Forelimb muscle (tissue), 1 donor: ENCODE measurements at places on chromosomes 11 and 22. TPM values are rescaled to one million over a fixed set of nuclear protein-coding genes. Genes with fewer than 3 reads are reported as not detected.

DNA sequence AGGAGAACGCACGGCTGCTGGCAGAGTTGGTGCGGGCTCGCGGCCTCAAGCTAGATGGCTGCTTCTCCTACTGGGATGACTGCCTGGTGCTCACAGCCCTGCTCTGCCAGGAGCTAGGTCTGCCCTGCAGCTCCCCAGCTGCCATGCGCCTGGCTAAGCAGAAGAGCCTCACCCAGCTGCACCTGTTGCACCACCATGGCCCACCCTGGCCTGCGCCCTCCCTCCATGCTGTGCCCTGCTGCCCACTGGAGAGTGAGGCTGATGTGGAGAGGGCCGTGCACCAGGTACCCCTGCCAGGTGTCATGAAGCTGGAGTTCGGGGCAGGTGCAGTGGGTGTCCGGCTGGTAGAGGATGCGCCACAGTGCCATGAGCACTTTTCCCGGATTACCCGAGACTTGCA, 4.8 kb upstream of the RPS6KB2 start:
- no peak for DNase-seq

DNA sequence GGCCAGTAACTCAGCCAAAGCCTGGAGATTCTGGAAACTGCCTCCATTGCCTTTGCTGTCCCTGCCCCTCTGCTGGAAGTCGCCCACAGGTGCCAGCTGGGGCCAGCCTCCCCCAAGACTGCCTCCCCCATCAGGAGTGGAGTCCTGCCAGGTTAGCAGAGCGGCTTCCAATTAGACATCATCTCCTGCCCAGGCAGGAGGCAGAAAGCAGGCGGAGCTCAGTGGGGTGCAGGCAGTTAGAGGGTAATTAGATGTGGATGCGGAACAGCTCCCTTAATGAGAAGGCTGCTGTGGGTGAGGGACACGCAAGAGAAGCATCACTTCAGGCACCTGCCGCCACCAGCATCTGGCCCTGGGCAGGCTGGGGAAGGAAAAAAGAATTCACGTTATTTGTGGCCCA, 90.9 kb upstream of the TP53I11 start:
- DNase-seq, result no peak

GRCh38 chr22:32617271-32617670, 142.7 kb downstream of the FBXO7 start:
- DNase-seq, result no peak

DNA sequence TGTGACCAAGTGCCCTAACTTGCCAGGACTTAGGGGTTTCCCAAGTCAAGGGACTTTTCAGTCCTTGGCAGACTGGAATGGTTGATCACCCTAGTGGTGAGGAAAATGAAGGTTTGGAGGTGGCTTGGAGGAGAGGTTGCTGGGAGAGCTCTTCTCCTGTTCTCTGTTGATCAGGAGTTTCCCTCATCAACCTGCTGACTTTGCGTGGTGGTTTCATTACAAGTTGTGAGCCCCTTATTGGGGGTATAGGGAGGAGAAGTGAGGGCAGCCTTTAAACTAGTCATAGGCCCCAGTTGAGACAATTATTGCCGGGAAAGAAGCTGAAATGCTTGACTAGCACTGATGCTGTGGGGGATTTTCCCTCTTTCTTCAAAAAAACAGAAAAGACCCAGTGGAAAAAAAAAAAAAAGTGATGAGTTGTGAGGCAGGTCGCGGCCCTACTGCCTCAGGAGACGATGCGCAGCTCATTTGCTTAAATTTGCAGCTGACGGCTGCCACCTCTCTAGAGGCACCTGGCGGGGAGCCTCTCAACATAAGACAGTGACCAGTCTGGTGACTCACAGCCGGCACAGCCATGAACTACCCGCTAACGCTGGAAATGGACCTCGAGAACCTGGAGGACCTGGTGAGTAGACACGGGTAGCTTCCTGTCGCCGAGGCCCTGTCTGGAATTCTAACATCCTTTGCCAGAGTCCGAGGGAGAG, at the start of gene CXCR5:
TSS of gene CXCR5 (plus strand) at position 525 of the 704 bp plus-strand sequence. CDS start at position 575, 50 bp downstream.
- DNase-seq, result no peak

DNA sequence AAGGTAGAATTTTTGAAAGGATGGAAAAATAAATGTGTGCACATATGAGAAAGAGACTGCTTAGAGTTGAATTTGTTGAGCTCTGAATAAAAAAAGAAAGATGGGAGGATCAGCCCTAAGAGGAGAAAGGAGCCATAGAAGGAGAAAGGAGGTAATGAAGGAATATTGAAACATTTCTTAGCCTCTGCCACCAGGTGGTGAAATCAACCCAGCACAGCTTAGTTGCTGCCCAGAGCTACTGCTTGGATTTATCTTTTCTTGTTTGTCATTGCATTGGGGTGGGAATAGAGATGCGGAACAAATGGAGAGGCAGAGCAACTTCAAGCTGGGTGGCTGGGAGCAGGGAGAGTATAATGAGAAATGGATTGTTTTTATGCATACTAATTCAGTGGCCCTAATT, 80.4 kb downstream of the SERGEF start:
- DNase-seq, result no peak

DNA sequence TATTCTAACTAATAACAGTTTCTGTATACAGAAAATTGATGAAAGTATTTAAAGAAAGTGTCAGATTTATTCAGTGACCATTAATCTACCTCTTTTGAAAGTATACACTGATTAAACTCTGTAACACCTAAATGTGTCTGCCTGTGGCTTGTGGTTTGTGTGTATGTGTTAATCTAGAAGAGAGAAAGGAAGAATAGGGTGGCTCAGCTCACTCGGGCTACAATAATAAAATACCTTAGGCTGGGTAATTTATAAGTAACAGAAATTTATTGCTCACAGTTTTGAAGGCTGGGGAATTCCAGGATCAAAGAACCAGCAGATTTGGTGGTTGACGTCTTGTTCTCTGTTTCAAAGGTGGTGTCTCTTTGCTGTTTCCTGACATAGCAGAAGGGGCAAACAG, 13.6 kb upstream of the OR5AS1 start:
- no peak for DNase-seq

DNA sequence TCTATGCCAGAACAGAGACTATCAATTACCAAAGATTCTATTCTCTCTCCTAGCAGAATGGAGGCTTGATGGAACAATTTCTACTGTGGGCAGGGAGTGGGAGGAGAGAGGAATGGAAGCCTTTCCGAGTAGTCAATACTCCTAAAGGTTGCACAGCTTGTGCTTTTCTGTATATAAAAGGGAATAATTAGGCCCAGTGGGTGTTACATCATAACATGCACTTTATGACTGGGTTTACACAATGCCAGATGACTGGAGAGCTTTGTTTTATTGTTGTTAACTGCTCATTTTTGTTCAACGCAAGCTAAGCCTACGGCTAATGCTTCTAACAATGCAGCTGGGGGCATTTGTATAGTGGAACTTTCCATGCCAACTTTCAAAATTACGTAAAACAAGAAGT, 2237.9 kb upstream of the RAG2 start:
- no peak for DNase-seq

- no peak for DNase-seq
These were observed 29.3 kb downstream of the PHLDB1 start for GRCh38 chr11:118636569-118637290.

GRCh38 chr11:6320411-6321155, at the start of gene CAVIN3:
Gene CAVIN3, minus strand, starts transcription at chr11:6320501. Its CDS starts 25 bp downstream, at chr11:6320476.
- no peak for DNase-seq

DNA sequence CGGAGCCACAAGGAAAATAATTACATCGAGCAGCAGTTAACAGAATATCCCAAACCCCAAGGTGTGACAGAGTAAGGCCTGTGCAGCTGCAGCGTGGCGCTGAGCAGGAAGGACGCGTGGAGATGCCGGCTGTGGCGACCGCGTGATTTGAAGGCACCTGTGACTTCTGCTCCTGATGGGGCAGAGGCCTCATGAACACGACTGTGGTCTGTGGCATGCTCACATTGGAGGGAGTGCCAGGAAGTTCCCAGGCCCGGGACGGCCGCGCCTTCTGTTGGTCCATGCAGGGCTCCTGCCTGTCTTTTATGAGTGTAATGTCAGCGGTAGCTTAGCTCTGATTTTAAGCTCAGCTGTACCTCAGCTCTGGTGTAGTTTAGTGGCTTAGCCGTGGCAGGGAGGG, 50.4 kb downstream of the TPCN2 start:
- no peak for DNase-seq

- DNase-seq, result no peak
These were observed 1.6 kb upstream of the MCAM start for GRCh38 chr11:119318240-119319135.

DNA sequence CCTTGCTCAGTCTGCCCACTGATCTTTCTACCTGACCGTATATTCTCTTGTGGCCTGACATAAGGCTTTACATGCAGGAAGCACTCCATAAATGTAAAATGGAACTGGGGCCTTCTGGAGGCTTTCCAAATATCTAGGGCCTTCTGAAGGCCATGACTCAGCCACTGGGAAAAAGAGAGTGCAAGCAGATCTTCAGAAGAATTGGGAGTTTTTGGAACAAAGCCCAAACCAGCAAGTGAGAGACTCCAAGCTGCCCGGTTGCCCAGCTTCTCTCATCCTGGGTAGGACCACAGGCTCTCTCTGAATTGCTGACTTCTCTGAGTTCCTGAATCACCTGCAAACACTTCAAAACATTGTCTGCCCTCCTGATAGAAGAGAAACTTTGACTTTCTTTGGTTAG, 107.9 kb upstream of the BMAL1 start:
- DNase-seq, result no peak

GRCh38 chr11:100870138-100870537, 183.1 kb downstream of the ARHGAP42 start:
- DNase-seq, result no peak

- DNase-seq, result peak; percentile 76
These were observed 599 bp downstream of the NPTXR start for GRCh38 chr22:38843201-38843656.

DNA sequence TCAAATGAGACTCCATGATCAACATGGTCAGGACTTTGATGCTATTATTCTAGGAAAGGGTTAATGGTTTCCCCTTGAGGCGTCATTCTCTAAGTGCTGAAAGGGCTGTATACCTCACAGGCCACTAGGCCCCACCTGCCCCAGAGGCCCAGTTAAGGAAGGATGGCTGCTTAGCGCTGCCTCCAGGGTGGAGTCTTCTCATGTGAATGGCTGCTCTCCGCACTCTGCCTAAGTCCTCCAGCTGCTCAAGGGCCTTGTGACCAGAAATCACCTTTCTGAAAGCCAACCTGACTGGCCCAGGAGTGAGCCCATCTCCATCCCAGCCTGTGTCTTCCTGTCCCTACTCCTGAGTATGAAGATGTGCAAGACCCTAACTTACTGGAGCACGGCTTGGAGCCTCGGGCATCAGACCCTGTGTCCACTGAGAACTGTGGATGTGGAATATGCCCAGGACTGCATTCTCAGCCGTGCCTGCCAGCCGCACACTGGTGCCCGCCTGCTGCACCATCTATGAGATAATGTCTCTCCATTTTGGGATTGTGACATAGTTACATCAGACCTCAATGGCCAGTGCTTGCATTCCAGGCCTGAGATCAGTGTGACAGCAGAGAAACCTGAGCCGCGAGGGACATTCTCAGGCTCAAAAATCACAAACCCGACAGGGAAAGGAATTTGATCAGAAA, 51.0 kb downstream of the SNX19 start:
- no peak for DNase-seq

DNA sequence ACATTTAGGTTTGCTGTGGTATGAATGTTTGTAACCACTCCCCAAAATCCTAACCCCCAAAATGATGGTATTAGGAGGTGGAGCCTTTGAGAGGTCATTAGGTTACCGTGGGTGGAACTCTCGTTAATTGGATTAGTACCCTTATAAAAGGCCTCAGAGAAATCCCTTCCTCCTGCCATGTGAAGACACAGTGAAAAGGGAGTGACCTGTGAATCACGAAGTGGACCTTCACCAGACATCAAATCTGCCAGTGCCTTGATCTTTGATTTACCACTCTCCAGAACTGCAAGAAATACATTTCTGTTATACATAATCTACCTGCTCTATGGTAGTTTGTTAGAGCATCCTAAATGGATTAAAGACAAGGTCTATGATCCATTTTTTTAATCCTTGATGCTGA, 12.6 kb upstream of the PICALM start:
- no peak for DNase-seq

DNA sequence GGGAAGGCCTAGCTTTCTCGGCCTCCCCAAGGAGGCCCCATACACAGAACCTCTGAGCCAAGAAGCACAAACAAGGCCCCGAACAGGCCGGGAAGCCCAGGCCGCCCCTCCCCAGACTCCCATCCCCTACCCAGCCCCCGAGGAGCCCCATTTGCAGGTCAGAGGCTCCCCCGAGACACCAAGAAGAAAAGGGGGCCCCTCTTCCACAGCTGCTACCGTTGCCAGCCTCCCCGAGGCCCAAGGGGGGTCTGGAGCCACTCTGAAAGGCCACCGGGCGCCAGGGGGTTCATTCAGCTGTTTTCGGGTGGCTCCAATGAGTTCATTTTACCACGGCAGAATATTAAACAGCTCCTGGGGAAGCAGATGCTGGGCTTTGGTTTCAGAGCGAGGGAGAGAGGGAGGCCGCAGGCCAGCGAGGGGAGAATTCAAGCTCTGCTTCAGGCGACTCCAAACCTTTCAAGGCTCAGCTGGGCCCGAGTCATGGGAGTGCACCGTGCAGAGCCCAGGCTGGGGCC, 28.5 kb downstream of the MN1 start:
- no peak for DNase-seq

DNA sequence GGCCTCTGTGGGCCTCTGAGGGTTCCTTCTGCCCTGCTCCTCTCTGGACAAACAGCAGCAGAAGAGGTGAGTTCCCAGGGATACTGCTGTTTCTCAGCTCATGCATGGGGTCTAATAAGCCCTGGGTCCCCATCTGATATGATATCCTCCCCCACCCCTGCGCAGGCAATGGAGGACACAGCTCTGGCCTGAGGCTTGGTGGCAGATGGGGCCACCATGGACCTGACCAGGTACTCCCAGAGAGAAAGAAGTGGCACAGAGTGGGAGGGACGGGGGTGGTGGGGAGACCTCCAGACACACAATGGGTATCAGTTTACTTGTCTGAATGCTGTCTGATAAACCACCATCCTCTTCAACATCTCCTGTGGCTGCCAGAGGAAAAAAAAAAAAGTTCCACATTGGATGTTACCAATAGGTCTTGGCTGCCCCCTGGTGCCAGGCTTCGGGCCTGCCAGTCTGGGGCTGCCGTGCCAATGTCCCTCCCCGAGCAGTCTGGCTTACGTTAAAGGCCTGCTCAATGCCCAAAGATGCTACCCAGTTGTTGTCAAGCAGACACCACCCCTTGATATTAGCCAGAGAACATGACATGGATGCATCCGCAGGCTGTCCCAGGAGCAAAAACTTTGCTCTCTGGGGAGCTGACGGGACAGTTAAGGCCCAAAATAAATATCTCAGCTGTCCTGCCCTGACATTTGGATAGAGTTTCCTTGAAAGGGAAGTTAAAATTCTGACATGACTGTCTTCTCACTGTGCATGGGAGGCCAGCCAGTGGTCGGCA, 27.9 kb upstream of the ABCC8 start:
- peak; percentile 19 for DNase-seq

Gene SLC22A12
- not detected for polyA plus RNA-seq

Gene MISFA
- polyA plus RNA-seq, result 5.9 TPM

Gene DNAJB7
- 0.47 TPM for polyA plus RNA-seq

Gene TRIM49D2
- not detected for polyA plus RNA-seq

Gene KIAA1671
- 34.8 TPM for polyA plus RNA-seq

Gene DDIAS
- 2.0 TPM for polyA plus RNA-seq

Gene SPATA19
- polyA plus RNA-seq, result not detected

Gene MTFP1
- polyA plus RNA-seq, result 5.4 TPM

Gene LRP4
- polyA plus RNA-seq, result 18.4 TPM

Gene OR51E1
- 2.2 TPM for polyA plus RNA-seq

Gene PLA2G3
- polyA plus RNA-seq, result not detected

Gene APOL3
- polyA plus RNA-seq, result 9.1 TPM
